ENCODE measurements at places on chromosomes 5 and 9. TPM values are rescaled to one million over a fixed set of nuclear protein-coding genes. Genes with fewer than 3 reads are reported as not detected.

GRCh38 chr9:134188386-134189144, 24.2 kb upstream of the RNU6ATAC start:
- peak; percentile 46 for DNase-seq

- no peak for DNase-seq
Observed at GRCh38 chr5:82765765-82766164, 311.4 kb downstream of the TMEM167A start.

DNA sequence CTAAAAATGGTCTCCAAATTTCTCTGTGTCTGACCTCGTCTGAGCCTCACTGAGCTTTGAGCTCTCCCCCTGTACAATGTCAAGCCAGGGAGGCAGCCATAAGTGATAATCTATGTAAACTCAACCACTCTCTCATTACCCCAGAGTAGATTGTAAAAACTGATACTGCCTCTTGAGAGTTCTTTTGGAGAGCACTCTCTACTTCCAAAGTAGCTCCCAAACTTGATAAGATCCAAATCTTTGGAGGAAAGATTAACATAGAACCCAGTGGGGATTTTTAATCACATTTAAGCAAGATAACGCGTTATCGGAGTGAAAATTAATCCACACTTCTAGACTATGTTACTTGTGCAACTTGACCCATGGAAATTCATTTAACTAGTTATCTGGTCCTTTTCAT, 54.9 kb downstream of the TMEM167A start:
- DNase-seq, result no peak

DNA sequence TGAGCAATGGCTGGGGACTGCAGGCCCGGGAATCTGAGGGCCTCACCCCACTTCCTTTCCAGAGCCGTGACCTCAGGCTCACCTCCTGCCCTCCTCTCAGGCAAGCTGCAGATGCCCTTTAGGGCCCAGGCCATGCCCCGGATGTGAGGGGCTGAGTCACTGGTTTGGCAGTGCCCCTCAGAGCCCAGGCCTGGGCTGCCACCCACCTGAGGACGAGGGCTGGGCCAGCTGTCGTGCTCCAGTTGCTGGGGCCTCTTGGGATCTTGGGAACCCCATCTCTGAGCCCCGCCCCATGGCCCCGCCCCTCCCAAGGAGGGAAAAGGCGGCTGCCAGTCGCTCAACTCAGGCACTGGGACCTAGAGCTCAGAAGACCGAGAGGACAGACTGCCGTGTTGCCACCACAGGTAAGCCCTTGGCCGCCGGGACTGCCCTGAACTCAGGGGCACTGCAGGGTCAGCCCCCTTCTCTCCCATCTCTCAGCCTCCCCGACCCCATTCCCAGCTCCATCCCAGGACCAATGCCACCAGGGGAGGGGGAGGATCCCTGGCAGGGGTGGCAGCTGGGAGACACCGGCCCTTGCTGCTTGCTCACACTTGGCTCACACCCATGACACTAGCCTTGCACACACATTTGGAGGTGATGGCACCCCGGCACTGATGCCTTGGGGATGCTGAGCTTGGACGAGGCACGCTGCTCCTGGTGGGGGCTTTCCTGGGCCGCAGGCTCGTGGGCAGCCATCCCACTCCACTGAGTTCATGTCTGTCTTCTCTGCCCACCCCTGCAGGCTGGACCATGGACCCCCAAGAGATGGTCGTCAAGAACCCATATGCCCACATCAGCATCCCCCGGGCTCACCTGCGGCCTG, at the start of gene CYSRT1:
Gene CYSRT1, plus strand, starts transcription at position 345 of the 865 bp plus-strand sequence. Its CDS starts 448 bp downstream, at position 793.
- DNase-seq, result no peak

DNA sequence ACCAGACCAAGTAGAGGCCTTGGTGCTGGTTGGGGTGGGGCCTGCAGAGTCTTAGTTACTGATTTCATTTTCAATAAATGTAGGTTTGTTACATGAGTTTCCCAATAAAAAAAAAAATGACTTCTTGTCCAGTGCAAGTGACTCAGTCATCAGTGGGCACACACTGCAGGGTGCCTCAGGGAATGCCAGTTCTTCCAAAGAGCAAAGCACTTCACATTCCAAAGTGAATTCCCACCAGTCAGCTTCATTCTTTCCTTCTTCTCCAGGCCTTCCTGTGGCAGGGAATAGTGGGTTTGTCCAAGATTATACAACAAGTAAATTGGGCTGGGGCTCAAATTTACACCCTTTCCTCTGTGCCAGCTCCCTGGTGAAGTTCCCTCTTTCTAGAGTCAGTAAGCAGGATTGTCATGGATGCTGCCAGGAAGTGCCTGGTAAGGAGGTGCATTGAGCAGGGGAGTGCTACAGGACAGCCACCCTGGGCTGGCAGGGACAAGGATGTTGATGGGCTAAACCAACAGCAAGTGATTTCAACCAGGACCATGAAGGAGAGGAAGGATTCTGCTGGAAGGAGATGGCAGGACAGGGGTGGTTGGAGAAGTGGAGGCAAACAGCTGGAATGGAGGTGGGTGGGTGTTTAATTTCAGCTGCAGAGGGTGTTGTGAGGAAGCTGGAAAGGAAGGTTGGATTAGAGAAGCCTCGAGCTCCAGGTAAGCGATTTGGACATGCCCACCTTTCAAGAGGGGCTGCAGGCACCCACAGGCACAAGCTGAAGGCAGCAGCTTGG, 3.7 kb upstream of the B4GALT7 start:
- no peak for DNase-seq

The OCLN gene
- total RNA-seq, result 12.5 TPM

The TRIM36 gene
- 6.3 TPM for total RNA-seq
